ENCODE measurements at places on chromosomes 11 and 22.

DNA sequence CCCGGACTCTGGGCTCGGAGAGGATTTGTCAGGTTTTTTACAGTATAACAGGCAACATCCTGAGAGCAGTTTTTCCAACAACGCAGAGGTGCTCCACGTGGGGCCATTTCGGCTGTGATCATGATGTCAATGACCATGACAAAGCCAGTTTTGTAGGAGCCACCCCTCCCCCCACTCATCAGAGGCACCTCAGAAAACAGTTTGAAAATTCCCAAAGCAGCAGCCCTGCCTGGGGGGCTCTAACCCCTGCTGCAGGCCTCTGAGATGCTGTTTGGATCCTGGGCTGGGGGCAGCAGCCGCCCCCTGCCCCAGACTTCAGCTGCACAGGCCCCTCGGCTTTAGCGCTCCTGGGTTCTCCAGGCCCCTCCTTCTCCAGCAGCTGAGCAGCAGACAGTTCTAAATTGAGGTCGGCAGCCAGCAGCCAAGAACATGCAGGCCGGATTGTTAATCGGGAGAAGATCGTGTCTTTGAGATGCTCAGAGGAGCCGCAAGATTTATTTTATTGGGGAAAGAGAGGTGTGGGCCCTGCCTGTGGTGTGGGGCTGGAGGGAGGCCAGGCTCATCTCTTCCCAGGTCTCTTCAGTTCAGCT, 19.4 kb downstream of the NFAM1 start:
- no peak for DNase-seq

DNA sequence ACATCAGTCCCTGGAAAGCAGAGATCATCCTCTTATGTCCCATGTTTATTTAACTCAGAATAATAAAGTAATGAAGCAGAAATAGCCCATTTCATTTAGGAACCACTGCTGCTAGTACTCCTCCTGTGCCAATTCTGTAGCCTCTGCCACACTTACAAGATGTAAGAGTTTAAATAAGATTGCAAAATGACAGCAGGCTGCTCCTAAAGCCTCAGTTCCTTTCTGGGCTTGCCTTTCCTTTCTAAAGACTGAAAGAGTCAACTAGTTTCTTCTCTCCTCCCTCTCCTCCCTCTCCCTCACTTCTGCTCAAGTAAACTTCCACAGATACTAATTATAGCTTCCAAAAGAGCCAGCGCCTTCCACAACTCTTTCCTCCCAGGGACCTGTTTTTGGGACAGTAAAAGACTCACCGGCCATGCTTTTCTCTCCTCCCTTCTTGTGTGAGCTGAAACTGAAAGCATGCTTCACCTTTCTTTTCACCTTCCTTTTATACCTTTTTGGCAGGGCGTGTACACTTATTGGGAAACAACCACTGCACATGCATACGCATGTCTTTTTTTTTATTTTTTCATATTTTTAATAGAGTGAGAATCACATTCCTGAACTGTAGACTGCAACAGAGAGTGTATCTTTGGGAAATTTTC, 26.1 kb upstream of the CARD16 start:
- DNase-seq: no peak

DNA sequence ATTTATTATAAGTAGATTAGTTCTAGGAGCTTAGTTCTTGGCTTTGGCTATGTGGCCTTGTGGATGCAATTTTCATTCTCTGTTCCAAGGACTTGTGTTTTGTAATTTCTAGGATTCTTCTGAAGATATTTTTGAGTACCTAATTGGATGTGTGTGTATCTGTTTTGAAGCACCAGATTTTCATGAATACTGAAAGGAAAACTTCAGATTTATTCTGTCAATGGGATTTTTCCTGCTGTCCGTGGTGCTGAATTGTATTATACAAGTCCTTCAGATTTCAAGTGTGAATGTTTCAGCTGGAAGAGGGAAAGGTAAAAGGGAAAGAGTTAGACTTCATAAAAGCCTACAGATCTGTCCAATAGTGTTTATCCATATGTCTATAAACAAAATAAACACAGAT, 18.2 kb upstream of the SYN3 start:
- DNase-seq: no peak

DNA sequence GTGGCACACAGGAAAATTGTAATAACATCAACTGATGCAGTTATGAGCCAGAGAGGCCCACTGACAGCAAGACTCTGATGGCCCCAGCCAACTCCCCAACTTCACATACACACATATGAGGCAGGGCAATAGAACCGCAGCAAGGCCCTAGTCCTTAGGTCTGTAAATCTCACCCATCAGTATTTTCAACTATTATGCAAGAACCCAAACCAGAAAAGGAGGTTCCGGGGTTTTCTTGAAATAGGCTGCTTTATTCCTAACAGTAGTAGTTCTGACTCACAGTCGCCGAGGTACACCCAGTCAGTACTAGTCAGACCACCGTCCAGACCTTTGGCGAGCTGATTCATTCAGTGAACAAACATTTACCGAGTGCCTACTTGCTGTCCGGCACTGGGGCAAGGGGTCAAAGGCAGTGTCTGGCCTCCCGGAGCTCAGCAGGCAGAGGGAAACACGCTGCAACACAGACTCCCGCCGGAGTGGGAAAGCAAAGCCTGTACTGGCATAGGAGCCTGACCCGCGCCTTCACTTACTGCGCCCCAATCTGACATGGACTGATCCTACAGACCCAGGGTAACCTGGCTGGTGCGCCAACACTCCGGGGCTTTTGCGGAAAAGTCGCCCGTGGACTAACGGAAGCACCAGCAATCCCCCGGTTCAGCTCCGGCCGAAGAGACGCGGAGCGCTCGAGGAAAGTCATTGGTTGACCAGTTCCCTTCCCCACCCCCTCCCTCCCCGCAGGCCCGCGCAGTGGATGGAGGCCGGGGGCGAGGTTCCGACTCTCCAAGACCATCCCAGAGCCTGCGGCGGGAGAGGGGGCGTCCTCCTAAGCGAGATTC, 1.3 kb downstream of the PLEKHA7 start:
- DNase-seq: no peak

- no peak for DNase-seq
Observed at GRCh38 chr22:28710576-28711191, 30.9 kb downstream of the CHEK2 start.

DNA sequence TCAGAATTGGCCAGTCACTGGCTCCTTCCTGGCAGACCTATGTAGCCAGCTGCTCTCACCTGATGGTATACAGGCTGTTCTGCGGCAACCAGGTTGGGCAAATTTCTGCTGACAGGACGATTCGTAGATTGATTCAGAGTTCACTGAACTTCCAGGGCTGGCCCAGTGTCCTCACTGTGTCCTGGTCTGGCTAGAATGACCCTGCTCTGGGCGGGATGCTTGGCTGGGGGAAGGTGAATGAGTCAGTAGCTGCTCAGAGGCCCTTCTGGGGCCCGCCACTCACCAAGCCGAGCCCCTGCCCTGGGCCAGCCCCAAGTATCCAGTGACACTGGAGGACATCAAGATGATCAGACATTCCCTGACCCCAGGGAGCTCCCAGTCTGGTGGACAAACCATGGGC, 62.9 kb upstream of the WNT11 start:
- no peak for DNase-seq
